ENCODE measurements at places on chromosomes 3 and 15. TPM values are rescaled to one million over a fixed set of nuclear protein-coding genes. Genes with fewer than 3 reads are reported as not detected.

The IMPG2 gene
- 0.11 TPM for total RNA-seq

DNA sequence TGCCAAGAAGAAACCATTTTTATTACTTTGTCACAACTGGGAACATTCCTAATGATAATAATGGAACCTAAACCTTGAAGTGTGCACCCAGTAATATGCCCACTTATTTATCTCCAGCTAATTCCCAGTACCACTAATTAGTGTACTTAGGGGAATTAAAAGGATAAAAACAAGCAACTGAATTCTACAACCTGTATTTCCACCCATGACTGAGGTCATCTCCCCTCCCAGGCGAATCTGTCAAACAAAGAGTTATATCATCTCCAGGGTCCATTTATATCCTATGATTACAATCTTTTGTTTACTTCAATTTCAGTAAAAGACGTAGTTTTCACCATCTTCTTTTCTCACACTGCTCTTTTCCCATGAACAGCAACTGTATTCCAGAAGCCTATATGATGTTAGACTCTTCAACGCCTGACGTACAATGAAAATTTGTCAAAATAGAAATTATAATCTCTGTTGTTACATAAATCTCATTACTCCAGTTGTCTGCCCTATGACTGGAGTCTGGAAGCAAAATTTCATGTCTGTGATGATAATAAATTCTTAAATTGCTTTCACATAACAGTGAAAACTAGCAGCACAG lies 177.6 kb downstream of the GOLIM4 start:
- DNase-seq, result no peak

The GOLGA8N gene
- 7.4 TPM for total RNA-seq

GRCh38 chr3:16066975-16067374 lies 107.5 kb upstream of the GALNT15 start:
- no peak for DNase-seq

- DNase-seq, result no peak
Measured at GRCh38 chr3:155179966-155180757, 100.0 kb downstream of the MME start.

- DNase-seq, result no peak
Measured at GRCh38 chr3:16494814-16495431, 18.6 kb downstream of the RFTN1 start.

- DNase-seq, result no peak
Measured at GRCh38 chr15:65651831-65652749, 30.4 kb downstream of the SLC24A1 start.

The ATP13A4 gene
- total RNA-seq, result 0.11 TPM

DNA sequence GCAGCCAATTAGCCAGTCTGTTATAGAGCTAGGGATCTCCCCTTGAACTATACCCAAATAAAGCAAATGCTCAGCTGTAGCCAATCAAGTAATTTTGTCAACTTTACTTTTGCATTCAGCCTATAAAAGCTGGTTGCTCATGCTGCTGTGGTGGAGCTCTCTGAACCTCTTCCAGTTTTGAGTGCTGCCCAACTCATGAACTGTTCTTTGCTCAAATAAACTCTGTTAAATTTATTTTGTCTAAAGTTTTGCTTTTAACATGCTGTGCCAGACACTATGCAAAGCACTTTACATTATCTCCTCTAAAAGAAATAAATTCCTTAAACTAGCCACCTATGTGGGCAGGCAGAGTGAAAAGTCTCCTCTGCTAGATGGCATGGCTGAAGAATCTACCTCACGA lies 51.6 kb upstream of the PXYLP1 start:
- no peak for DNase-seq

The GASK1A gene
- total RNA-seq, result 0.75 TPM

- DNase-seq, result no peak
Measured at GRCh38 chr3:173340626-173341025, 56.9 kb upstream of the NLGN1 start.

GRCh38 chr15:55743729-55744655 lies 1.0 kb upstream of the PRTG start:
- DNase-seq, result no peak

DNA sequence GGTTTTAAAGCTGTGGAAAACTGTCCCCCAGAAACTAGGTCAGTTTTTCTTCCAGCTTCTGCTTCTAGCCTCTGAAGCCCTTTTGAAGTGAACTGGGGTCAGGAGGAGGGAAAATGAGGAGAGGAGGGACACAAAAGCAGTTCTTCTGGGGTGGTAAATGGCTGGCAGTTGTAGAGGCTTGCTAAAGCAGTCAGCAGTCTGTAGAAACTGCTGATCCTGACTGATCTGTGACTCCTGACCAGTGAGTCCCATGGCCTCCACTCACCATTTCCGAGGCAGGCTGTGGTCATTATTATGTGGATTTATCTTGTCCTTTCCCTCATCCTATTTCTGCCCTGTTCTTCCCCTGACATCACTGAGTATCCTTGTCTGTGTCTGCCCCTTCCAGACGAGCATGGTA lies 276.4 kb upstream of the ROPN1 start:
- no peak for DNase-seq

The ATG3 gene
- 37.6 TPM for total RNA-seq

- DNase-seq, result no peak
Measured at GRCh38 chr3:140540262-140540661, 137.6 kb upstream of the TRIM42 start.

DNA sequence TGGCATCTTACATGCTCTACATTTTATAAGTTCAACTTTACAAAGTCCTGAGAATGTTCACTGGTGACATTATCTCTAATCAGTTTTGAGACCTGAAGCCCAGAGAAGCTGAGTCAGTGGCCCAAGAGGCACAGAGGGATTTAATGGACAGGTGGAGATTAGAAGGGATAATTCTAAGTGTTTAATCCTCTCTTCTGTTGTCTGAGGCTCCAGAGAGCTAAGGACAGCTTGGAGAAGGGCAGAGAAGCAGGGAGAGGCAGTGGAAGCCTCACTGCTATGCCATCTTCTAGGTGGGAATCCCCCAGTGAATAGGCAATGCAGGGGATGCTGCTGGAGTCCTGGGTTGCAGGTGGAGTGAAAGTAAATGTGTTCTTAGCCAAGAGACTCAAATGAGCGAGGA lies 369.4 kb upstream of the SLCO3A1 start:
- no peak for DNase-seq

The SCN5A gene
- 162 TPM for total RNA-seq

The ASB7 gene
- total RNA-seq, result 5.1 TPM

DNA sequence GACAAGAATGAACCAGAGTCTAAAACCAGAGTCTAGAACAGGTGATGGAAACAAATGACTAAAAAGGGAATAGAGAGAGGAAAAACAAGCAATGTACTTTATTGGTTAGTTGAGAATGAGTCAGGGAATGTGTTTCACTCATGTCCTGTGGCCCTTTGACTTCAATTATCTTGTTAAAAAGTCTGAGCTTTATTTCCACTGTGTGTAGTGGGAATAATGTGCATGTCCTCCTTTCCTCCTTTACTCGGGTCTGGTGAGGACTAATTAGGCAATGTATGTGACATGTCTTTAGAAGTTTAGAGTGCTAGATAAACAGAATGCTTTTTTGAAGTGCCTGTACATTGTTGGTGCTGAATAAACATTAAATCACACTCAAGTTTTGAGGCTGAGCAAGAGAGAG lies 21.3 kb downstream of the LSAMP start:
- no peak for DNase-seq

DNA sequence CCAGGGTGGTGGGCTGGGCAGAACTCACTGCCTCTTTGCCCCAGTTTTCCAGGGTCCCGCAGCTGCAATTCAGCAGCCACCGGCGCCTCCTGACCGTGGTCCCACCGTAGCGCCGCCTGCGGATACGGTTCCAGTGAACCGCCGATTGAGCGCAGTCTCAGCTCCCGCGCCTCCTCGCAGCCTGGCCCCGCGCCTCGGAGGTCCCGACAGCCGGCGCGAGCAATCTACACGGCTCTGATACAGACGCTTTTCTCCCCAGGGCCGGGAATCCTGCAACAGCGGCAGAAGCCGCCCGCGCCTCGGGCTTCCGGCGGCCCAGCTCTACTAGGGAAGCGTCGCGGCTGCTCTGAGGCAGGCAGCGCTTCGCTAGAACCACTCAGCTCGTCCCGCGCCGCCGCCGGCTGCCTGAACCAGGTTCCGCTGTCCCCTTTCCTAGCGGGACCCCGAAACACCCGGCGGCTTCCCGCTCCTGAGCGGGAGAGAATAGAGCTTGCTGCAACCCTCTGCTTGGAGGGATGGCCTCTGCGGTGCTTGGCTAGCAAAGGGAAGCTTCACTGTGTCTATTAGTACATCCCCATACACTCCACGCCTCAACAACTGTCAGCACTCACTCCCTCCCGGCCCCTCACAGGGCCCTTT lies 3.1 kb downstream of the FOXL2NB start:
- no peak for DNase-seq

DNA sequence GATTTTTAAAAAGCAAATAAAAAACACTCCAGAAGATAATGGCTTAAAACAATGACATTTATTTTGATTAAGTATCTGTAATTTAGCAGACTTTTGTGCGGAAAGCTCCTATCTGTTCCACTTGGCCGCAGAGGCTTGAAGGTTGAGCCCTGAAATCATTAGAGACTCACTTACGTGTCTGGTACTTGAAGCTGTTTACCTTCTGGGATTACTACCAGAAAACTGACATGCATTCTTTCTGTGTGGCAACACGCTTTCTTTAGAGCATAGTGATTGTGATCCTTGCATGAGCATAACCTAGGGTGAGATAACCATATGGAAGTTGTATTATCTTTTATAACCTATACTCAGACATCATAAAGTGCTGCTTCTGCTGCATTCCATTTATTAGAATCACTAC lies 298.5 kb downstream of the SI start:
- no peak for DNase-seq

DNA sequence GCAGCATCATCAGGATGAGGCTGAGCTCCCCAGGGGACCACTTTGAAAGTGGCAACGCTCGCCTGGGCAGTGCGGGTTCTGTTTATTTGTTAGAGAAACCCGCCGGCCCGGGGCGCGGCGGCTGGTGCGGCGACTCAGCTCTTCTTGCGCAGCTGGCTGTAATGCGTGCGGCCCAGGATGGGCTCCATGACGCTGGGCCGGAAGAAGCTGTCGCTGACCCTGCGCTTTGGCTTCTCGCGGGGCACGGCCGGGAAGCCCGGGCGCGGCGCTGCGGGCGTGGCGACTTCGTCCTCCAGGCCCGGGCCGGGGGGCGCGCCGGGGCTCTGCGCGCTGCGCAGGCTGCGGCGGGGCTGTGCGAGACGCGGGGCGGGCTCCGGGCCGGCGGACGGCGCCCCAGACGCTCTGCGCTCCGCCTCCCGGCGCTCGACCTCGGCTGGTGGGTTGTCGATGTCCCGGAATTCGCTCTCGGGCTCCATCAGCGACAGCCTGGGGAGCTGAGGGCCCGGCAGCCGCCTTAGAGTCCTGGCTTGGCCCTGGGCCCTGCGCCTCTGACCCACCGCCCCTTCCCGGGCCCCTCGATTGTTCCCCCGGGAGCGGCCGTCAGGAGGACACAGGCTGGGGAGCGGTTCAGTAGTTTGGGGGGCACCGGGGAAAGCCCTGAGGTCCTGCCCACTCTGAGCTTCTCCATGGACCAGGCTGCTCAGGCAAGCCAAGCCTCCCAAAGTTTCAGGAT lies 10.3 kb upstream of the KIF7 start:
- peak; percentile 82 for DNase-seq

The PLEKHO2 gene
- 9.1 TPM for total RNA-seq

GRCh38 chr15:64361259-64361658 lies 5.3 kb upstream of the CSNK1G1 start:
- DNase-seq, result no peak

The SLC28A2 gene
- total RNA-seq, result not detected

The WDR93 gene
- total RNA-seq, result 0.11 TPM

- no peak for DNase-seq
Measured at GRCh38 chr3:190548031-190548656, 34.3 kb downstream of the IL1RAP start.

The NT5DC2 gene
- total RNA-seq, result 84.1 TPM

DNA sequence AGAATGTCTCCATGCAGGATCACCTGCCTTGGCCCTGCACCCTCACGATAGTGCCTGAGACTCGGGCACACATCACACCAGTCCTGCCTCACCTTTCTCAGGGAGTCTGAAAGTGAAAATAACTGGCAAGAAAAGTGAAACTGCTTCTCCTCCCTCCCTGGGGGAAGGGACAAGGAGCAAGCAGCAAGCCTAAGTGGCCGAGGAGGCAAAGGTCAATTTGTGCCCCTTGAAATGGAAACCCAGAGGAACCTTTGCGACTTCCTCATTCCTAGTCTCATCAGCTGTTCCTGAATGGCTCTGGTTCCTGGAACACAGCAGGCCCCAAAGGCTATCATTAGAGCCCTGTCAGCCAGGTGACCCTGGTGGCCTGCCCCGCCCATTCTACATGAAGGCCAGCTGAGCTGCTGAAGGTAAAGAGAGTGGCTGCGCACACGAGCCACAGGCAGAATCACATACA lies 28.0 kb upstream of the SLCO2A1 start:
- no peak for DNase-seq

DNA sequence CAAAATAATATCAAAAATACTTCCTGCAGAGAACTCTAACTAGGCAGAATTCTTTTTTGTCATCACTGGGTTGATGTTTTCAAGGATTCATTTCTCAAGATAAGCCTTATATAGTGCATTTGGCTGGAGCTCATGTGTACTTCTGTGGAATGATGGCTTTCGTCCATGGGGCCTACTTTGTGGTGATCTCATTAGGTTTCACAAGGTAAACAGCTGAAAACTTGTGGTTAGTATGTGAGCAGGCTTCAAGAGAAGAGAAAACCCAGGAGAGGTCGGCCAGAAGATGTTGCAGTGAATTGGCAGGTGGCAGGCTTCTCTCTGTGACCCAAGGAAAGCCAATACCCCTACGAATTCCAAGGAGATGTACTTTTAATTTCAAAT lies 121.4 kb upstream of the PHLDB2 start:
- DNase-seq, result no peak

DNA sequence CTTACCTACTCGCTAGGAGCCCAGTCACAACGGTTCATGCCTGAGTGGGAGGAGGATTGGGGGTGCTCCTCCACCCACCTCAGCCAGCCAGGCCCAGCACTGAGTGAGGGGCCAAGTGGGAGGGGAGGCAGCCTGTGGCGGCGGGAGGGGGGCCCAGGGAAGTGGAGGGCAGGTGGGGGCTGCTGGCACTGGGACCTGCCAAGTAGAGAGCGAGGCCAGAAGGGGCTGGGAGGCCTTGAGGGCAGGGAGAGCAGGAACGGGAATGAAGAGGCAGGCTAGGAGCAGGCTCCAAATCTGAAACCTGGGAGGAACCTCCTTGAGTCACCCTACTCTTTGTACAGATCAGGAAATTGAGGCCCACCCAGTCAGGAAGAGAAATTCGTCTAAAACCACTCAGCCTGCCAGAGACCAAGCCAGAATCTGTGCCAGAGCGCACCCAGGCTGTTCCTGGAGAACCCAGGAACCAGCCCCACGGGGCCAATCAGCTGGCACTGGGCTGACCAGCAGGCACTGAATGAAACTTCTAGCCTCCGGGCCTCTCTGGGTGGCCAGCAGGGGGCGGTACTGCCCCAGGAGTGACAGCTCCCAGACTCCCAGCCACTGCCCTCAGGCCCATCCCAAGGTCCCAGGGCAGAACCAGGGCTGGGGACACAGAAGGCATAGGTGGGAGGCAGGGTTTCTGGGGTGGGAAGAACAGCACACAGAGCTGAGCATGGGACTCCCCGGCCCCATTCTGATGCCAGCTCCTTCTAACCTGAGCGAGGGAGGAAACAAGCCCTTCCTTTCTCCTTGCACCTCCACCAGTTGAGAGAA lies 14.8 kb upstream of the CYP11A1 start:
- peak; percentile 92 for DNase-seq

The AGTR1 gene
- 1.9 TPM for total RNA-seq

Measured in Right ventricle myocardium superior (tissue), 1 donor.